ENCODE measurements at places on chromosomes 12 and 14. TPM values are rescaled to one million over a fixed set of nuclear protein-coding genes. Genes with fewer than 3 reads are reported as not detected.

The MGP gene
- 231 TPM for total RNA-seq

The PTGER2 gene
- 0.65 TPM for total RNA-seq

The P3H3 gene
- total RNA-seq, result 10.0 TPM

The TAS2R42 gene
- not detected for total RNA-seq

The MAP1LC3B2 gene
- total RNA-seq, result 4.1 TPM

The DAO gene
- total RNA-seq, result not detected

The KSR2 gene
- total RNA-seq, result not detected

The INHBE gene
- total RNA-seq, result not detected

The GDF3 gene
- not detected for total RNA-seq

The TMEM132D gene
- not detected for total RNA-seq

The BHLHE41 gene
- total RNA-seq, result 39.1 TPM

The RNASE4 gene
- total RNA-seq, result 9.4 TPM

The ENDOU gene
- 0.11 TPM for total RNA-seq

The SLC10A1 gene
- not detected for total RNA-seq

The KERA gene
- total RNA-seq, result not detected

The BCL7A gene
- total RNA-seq, result 15.1 TPM

The C12orf60 gene
- total RNA-seq, result 1.6 TPM

The RD3L gene
- total RNA-seq, result 26.4 TPM

The SMCO2 gene
- not detected for total RNA-seq

The ANKRD13A gene
- 24.7 TPM for total RNA-seq

The B4GALNT1 gene
- total RNA-seq, result 5.6 TPM

The ARG2 gene
- total RNA-seq, result 0.75 TPM

The TRPV4 gene
- total RNA-seq, result 0.35 TPM

The IGF1 gene
- 8.3 TPM for total RNA-seq

The KRT79 gene
- total RNA-seq, result not detected

The MYH6 gene
- 4,934 TPM for total RNA-seq

The TMEM19 gene
- total RNA-seq, result 27.3 TPM

The DIO3 gene
- total RNA-seq, result 0.16 TPM

The NPFF gene
- total RNA-seq, result not detected

The PZP gene
- total RNA-seq, result 1.3 TPM

The SSPN gene
- total RNA-seq, result 51.5 TPM

The NAP1L1 gene
- 263 TPM for total RNA-seq

The ZNF268 gene
- 7.6 TPM for total RNA-seq

The IAPP gene
- not detected for total RNA-seq

The CIROP gene
- not detected for total RNA-seq

The OR6C68 gene
- not detected for total RNA-seq

The FAM90A1 gene
- total RNA-seq, result not detected

The CPSF6 gene
- 29.3 TPM for total RNA-seq

Data from Right ventricle myocardium superior (tissue), 1 donor.